ENCODE measurements at places on chromosomes 13 and 19. TPM values are rescaled to one million over a fixed set of nuclear protein-coding genes. Genes with fewer than 3 reads are reported as not detected.

TPTE2 gene
- not detected for total RNA-seq

SOHLH2 gene
- total RNA-seq = not detected

PLA2G4C gene
- total RNA-seq = 17.4 TPM

C3 gene
- total RNA-seq = 2.0 TPM

LILRB5 gene
- 0.17 TPM for total RNA-seq

FXYD1 gene
- 4.7 TPM for total RNA-seq

SLC15A1 gene
- not detected for total RNA-seq

TTC9B gene
- not detected for total RNA-seq

SLC6A16 gene
- 68.5 TPM for total RNA-seq

TEKTIP1 gene
- total RNA-seq = 18.6 TPM

TLE6 gene
- 1.5 TPM for total RNA-seq

SAMD1 gene
- total RNA-seq = 32.4 TPM

GJB6 gene
- not detected for total RNA-seq

RAB11B gene
- total RNA-seq = 130 TPM

PCSK4 gene
- total RNA-seq = 1.3 TPM

SOX1 gene
- not detected for total RNA-seq

FAM83E gene
- total RNA-seq = 1.5 TPM

SULT2A1 gene
- not detected for total RNA-seq

MVB12A gene
- 26.8 TPM for total RNA-seq

ERICH6B gene
- total RNA-seq = not detected

MYADM gene
- total RNA-seq = 18.5 TPM

SHC2 gene
- 0.19 TPM for total RNA-seq

PIBF1 gene
- 42.2 TPM for total RNA-seq

All from B cell (primary cell).